ENCODE measurements at places on chromosomes 2 and 18. TPM values are rescaled to one million over a fixed set of nuclear protein-coding genes. Genes with fewer than 3 reads are reported as not detected.

MPP4 gene
- polyA plus RNA-seq: not detected

DNA sequence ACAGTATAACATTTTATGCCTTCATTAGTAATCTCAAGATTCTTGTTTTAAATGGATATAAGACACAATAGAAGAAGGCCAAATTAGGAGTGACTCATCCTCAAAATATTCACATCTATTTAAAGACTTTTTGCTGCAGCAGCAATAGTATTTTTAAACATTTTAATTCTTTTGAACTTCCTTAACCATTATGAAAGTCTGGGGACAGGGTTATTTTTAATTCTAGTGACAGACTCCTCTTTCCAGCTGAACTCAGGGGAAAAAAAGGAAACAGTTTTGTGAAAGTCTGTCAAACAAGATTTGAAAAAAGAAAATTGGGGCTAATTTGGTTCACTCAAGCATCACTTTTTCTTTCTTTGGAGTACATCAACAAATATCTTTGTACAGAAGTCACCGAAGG lies 541.8 kb downstream of the NUP35 start:
- DNase-seq: no peak

DNA sequence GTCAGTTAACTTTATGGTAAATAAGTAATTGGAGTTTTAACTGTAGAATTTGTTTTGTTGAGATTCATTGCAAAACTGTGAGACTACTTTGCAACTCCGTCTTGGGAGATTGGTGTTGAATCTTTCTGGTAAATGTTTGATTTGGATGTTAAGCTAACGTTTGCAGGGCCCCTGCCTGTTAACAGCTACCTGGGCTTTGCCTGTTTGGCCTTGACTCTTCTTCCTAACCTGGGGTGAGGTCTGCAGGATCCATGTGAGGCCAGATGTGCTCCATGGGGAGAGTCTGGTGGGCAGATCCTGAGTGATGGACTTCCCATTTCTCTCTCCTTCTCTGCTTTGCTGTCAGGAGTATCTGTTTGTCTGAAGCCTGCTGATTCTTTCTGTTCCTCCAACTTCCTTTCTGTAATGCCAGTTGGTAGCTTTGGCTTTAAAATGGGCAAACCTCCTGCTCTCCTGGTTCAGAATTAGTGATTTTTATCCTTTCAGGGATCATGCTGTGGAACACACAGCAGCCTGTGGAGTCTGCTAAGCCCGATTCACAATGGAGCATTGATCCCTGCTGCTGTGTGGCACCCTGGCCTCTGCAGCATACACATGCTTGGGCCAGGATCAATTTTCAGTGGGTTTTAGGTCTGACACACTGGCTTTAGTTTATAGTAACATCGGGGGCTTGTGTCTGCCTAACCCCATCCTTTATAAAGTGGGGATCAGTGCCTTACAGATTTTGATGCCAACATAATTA lies 36.3 kb downstream of the PTPRM start:
- DNase-seq: no peak

- DNase-seq: no peak
Observed at GRCh38 chr2:118845522-118846441, 1.7 kb downstream of the EN1 start.

SMCHD1 gene
- polyA plus RNA-seq: 5.2 TPM

DNA sequence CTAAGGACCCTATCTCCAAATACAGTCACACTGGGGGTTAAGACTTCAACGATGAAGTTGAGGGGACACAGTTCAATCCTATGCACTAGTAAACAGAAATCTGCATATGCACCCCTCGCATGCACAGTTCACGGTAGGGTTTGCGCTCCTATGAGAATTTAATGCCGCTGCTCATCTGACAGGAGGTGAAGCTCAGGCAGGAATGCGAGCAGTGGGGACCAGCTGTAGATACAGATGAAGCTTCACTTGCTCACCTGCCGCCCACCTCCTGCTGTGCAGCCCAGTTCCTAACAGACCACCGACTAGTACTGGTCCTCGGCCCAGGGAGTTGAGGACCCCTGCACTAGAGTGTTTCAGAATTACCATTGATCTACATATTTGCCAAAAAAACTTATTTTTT lies 40.0 kb upstream of the FAHD2A start:
- no peak for DNase-seq
